Fibroblast of lung (primary cell): ENCODE measurements at places on chromosomes 13 and 19. TPM values are rescaled to one million over a fixed set of nuclear protein-coding genes. Genes with fewer than 3 reads are reported as not detected.
A peak's percentile ranks its signal among the peaks of the same experiment; 100 is the strongest.

DNA sequence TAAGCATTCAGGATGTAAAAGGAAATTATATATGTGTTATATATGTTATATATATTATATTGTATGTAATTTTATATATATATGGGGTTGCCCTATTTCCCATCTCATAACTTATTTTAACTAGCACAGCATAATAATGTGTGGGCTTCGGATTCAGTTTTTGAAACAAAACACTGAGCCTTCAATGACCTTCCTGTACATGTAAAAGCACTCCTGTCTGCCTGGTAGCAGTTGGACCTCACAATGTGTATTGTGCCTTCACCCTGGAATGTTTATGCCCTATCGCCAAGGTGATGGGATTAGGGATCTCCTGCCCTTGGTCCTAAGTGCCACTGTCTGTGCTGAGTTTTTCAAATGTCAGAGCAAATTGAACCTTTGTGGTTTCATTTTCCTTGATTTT, 968.8 kb downstream of the TUBA3C start:
- DNase-seq = no peak

DNA sequence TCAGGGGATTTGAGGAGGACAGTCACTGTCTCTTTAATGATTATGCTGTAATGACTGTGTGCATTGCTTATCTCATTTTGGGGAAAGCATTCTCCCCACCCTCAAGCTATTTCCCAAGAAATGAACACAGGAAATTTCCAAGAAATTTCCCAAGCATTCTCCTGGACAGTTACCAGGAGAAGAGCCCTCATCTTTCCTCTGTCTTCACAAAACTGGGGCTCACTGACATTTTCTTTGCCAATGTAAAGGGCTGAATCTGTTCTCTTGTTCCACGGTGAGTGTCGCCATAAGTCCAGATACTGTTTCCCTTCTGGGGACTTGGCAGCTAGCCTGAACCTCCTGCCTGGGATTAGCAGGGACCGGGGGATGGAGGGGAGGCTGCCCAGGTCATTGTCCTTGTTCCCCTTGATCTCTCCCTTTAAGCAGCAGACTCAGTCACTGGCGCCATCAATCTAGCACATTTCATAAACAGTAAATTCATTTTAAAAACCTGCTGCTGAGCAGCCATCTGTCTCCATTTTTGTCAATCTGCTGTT, 172.8 kb downstream of the DNAJC15 start:
- DNase-seq = no peak

DNA sequence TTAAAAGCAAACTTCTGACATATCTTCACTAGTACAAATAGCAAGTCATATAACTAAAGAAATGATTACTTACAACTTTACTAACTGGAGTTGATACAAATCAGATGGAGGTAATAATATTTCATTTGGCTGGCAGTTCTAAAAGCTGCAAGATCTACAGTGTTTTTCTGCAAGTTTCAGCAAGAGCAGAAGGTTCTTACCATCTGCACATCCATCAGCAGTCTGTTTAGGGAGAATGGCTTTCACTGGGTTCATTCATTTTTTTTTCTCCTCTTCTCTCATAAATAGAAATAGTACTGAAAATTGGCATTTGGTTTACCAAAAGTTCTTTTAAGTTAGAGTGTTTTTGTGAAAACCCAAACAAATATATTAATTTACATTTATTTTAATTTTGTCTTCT, 3.1 kb upstream of the SHISA2 start:
- no peak for DNase-seq

DNA sequence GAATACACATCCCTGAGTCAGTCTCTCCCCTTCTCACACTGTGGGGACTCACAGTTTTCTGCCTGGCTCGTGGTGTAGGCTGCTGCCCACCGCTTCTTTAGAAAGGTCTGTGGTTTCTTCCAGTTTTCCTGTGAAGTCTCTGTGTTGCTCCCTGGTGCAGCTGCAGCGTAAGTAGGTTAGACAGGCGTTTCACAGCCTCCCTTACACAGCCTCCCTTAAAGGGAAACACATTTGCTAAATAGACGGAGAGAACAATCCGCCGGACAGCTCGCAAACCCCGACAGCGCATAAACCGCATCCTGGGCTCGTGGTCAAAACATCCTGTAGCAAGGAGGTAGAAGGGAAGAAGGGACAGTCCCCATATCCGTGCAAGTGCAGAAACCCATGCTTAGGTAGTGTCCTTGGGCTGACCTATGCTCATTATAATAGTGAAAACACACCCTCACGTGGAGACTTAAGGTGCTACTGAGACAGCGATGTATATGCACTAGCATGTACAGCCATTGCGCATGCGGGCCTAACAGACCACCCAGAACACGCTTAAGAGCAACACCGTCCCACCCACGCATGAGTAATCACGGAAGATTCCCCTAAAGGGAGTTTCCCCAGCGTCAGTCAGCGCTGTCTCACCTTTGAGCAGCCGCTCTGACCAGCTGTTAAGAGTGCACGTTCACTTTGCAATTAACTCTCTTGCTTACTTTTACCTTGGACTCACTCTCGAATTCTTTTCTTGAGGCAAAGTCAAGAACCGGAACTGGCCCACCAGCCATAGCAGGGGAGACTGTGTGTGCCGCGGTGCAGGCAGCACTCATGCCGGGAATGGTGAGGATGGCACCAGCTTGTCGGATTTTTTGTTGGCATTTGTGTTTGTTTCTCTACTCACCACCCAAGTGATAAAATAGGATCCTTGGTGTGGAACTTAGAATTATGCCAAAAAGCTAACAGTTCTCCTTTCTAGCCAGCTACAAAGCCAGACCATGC, 16.6 kb downstream of the SIGLEC8 start:
- DNase-seq = no peak

DNA sequence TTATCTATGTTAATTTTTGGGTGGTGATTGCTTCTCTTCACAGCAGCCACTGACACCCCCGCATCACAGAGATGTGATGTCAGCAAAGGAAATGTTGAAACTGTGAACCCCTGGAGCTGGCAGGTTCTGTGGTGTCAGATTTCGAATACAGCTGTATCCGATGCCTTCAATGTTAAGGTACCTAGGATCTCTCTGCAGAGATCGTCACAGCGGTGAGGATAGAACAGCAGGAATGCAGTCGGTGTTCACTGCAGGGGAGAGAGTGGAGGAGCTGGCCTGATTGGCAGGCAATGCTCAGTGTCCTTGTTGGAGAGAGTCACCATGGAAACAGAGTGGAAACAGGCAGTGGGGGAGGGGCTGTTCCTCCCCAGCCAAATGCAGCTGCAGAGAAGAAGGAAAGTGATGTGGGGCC, 79.5 kb upstream of the ZNF835 start:
- DNase-seq = no peak

The PSPN gene
- 0.99 and 1.8 TPM in 2 replicates for total RNA-seq

GRCh38 chr13:98386637-98387036, 190.3 kb downstream of the STK24 start:
- no peak for DNase-seq

The CGB8 gene
- not detected in 2 replicates for total RNA-seq

GRCh38 chr13:33931397-33932311, 113.7 kb downstream of the RFC3 start:
- DNase-seq = peak; percentile 65

- DNase-seq = no peak
Observed at GRCh38 chr13:88000239-88000638, 329.1 kb downstream of the SLITRK5 start.

DNA sequence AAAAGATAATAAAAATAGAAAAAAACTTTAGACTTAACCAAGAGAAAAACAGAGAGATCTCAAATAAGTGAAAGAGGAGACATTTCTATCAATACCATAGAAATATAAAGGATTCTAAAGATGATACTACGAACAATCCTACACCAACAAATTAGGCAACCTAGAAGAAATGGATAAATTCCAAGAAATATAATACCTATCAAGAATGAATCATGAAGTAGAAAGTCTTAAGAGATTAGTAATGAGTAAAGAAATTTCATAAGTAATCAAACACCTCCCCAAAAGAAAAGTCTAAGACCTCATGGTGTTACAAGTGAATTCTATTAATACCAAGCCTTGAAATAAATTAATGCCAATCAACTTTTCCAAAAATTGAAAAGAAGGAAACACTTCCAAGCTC, 1584.5 kb upstream of the MIR17HG start:
- DNase-seq = peak; percentile 14

DNA sequence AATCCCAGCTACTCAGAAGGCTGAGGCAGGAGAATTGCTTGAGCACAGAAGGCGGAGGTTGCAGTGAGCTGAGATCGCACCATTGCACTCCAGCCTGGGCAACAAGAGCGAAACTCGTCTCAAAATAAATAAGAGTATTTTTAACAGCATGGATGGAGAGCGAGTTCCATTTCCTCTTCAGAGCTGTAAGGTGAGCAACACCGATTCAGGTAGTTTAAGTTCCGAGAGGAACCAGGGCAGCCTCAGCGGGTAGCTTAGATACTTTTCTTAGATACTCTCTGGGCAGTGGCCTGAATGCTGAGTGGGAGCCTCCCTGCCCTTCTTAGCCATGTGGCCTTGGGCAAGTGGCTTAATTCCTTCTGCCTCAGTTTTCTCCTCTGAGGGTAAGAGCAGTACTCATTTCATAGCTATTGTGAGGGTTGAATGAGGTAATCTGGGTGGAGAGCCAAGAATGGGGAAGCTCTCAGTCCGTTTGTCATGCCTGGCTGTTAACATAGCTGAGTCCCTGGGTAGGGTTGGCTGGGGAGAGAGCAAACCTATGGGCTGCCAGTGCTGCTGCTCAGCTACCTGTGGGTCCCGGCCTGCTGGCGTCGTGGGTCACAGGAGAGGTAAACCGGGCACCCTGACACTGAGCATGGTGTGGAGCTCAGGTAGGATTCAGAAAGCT, 4.1 kb downstream of the ATP11A start:
- DNase-seq = peak; percentile 68

GRCh38 chr19:45154064-45154827, 6.5 kb downstream of the NKPD1 start:
- DNase-seq = peak; percentile 84

The OR7C1 gene
- total RNA-seq = not detected in 2 replicates

The STAP2 gene
- total RNA-seq = 4.4 and 4.8 TPM in 2 replicates

GRCh38 chr19:31991984-31992655, 353.3 kb upstream of the ZNF507 start:
- DNase-seq = no peak

The TSHZ3 gene
- total RNA-seq = 10.3 and 17.3 TPM in 2 replicates

DNA sequence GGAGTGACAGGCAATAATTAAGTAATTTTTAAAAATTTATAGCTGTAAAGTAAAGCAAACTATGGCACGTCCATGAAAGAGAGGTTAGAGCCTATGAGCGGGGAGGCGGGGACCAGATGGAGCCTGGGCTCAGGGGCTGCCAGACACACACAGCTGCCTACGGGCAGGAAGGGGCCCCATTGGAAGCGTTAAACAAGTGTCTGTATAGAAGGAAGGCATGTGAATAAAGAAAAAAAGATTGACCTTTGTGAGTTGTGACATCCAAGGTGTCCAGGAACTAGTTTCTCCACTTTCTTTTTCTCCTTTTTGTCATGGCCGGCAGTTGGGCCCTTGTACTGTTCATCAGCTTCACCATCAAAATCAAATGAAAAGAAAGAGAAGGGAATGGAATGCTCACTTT, 56.8 kb downstream of the LRCH1 start:
- no peak for DNase-seq

DNA sequence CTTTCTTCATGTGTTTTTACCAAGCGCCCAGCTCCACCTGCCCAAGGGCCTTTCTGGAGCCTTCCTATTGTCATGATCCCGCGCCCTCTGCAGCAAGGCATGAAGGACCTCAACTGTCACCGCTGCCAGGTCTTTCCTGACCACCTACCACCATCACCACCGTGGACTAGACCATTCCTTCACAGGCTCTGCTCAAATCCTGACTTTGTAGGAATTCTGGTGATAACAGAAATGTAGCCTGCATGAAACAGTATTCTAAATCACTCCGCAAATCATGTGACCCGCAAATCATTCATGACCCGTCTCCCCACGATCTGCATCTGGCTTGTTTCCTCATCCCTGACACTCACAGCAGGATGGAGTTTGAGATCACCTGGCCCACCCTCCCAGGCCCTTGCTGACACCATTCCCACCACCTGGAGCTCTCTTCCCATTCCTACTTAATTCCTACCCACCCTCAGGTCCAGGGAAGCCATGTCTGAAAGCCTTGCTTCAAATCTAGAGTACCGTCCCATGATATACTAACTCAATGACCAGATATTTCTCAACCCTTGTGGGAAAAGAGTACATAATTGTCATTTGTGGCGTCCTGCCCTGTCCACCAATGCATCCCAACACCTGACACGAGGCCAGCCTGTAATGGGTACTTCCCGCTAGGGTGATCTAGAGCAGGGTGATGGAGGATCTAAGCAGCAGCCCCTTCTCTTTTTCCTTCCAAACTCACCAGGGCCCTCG, 1.3 kb downstream of the UBE2S start:
- no peak for DNase-seq

GRCh38 chr19:8510589-8511115, 3.3 kb downstream of the ZNF414 start:
- no peak for DNase-seq

The EML2 gene
- 34.7 and 69.9 TPM in 2 replicates for total RNA-seq

The EDNRB gene
- total RNA-seq = 0.99 and 1.3 TPM in 2 replicates

The PSG1 gene
- total RNA-seq = 0.51 and 1.3 TPM in 2 replicates

The KLK12 gene
- not detected in 2 replicates for total RNA-seq

The FUT2 gene
- under 0.01 TPM in 1 of 2 replicates, not detected in the other for total RNA-seq

The DYRK1B gene
- total RNA-seq = 8.5 and 12.2 TPM in 2 replicates

The CYP4F22 gene
- total RNA-seq = not detected in 2 replicates

GRCh38 chr13:112619730-112620631, 32.0 kb upstream of the TUBGCP3 start:
- peak; percentile 22 for DNase-seq

DNA sequence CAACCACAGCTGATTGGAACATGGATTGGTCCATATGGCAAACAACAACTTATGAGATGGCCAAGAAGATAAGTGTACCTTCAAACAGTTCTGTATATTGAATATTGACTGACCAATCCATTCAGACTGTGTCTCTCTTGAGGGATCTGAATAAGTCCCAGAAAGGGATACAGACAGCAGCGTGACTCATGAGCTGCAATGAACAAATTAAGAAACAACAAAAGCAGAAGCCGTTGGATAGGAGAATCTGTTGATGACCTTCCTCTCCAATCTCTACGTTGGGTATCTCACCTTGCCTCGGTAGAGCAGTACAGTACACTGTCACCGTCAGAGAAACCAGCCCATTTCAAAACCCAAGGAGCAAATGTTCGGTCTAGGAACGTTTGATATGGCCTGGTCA, 21.3 kb downstream of the MBD3L2B start:
- DNase-seq = no peak

GRCh38 chr13:40442826-40443225, 223.6 kb downstream of the FOXO1 start:
- DNase-seq = peak; percentile 68

GRCh38 chr13:33918199-33918932, 100.4 kb downstream of the RFC3 start:
- DNase-seq = peak; percentile 87

The CBARP gene
- total RNA-seq = 1.5 TPM in 2 replicates

The CYP2A7 gene
- total RNA-seq = not detected in 2 replicates

GRCh38 chr13:66543780-66544179, 686.4 kb downstream of the PCDH9 start:
- no peak for DNase-seq

GRCh38 chr13:98173431-98174152, 3.5 kb downstream of the RNF113B start:
- peak; percentile 99 for DNase-seq
